ENCODE measurements at places on chromosomes 16 and 17.

DNA sequence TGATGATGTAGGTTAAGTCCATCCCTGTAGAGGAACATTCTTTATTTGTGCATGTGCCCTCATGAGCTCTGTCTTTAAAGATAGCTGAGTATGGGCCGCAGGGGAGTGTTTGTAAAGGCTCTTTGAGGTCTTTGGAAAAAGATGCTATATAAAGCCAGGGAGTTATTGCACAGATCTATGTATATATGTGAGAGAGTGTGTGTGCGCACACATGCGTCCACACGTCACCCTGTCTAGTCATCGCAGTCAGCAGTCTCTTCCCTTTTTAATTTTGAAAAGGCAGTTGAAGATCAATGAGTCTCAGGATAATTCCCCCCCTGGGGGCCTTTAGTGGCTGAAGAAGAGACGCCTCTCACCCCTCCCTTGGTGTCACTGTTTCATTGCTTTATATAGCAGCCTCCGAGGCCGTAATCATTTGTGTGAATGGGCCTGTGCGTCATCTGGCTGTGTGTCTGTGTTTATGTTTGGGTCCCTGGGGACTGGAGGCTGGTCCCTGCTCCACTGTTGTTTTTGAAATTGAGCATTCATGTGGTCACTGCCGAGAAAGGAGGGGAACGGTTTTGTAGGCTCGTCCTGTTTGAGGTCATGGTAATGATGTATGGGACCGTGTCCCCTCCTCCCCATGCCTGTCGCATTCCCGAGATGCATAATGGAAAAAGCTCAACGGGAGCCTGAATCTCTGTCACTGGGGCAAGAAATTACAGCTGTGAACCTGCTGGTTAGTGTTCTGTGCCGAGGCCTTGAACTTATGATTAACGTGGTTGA is 143.9 kb downstream of the SNX29 start:
- no peak for DNase-seq

DNA sequence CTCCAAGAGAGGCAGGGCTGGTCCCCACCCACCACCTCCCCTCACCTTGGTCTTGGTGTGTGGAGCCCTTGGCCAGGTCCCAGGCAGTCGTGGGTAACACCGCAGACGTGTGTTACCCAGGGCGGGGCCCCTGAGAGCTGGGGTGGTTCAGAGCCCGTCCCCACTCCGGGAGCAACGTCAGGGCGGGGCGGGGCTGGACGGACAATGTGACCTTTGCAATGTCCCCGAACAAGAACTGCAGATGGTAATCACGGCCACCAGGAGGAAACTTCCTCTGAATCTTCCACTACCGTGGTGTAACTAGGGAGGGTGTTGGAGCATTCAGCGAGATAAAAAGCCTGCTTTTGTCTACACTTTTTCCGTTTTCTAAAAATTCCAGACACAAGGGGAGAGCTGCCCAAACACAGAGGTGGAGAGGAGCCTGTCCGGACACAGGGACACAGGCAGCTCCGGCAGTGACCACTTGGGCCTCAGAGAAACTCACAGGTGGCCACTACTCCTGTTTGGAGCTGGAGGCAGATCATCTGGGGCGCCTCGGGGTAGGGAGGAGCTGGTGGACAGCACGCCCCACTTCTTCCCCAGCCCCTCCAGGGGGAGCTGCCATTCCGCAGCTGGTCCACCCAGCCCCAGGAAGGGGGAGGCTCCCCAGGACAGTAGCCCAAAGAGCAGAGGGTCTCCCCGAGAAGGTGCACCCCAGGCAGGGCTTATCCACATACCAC is 14.2 kb upstream of the SLC38A10 start:
- peak; percentile 72 for DNase-seq

DNA sequence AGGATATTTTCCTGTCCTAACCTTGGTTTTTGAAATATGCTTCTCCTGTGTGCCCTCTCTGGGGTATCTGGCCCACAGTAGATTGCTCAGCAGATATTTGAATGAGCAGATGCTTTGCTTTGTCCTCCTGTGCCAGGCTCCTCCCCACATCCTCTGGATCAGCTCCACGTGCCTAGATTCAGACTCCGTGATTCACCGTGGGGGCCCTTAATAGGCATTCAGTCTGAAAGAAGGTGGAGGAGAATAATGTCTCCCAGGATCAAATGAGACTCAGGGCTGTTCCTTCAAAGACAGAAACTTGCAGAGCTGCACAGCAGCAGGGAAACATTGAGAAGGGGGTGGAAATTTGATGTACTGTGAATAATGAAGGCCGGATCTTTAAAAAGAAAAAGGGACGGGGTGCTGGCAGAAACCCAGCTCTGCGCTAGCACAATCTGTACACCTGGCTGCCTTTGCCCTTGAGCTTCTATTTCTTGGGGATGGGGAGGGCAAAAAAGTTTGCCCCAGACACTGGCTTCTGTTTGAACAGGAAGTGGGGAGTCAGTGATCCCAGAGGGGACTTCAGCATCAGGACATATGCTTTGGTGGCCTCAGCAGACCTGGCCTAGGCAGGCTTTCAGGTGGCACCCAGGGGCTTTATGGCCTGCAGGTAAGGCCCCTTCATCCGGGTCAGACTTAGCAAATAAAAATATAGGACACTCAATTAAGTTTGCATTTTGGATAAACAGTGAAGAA is 15.9 kb upstream of the SLC12A3 start:
- DNase-seq, result no peak

DNA sequence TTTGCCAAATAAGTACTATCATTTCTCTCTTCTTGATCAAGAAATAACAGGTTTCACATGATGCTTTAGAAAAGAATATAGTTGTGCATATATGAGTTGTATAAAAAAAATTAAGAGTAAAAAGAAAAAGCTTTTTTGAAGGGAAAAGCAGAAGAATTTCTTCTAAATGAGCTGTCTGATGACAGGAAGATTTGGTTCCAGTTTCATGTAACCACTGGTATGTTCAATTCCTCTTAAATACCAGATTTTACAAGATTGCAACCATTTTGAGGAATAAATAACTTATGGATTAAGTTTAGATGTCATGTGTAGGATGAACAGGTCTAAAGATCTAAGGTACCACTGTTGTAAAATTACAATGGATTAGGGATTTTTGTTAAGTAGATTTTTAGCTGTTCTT is 45.0 kb downstream of the VMP1 start:
- no peak for DNase-seq

GRCh38 chr17:48609033-48609432 is 1.8 kb downstream of the HOXB7 start:
- DNase-seq, result no peak

DNA sequence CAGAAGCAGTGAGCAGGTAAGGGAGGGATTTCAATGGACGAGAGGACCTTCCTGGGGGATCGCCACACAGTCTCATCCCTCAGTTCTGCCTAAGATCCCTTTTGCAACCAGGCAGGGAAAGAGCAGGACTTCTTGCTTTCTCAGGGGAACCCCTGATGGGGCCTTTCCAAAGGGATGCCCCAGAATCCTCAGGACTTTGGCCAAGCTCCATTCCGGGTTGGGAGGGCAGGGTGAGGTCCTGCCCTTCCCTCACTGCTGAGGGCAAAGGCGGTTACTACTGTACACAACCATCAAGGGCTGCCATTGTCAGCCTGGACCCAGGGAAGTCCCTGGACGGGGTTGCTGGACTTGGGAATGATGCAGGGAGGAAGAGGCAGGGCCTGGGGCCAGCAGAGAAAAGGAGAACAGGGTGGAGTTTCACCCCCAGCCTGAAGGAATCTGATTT is 9.7 kb downstream of the PRR29 start:
- DNase-seq, result no peak
